ENCODE measurements at places on chromosomes 4 and X.

GRCh38 chr4:146029939-146030710 lies 91.5 kb upstream of the ZNF827 start:
- no peak for DNase-seq

GRCh38 chrX:18997916-18998315 lies 14.0 kb upstream of the PHKA2 start:
- no peak for DNase-seq

DNA sequence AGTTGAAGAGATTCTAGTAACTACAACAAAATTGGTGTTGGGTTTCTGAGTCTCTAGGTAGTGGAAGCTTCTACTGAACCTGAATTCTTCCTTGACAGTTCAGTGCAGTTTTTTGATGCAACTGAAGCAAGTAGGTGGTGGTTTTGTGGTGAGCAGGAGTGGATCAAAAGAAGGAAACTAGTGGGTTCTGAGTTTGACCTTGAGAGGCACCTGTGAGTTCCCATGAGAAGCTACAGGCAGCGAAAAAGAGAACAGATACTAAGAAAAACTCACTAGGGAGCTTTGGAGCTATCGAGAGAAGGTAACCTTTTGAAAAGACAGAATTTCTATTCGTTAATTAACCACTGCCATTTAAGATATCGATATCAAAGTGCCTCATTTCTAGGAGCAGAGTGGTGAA lies 145.2 kb downstream of the PDHA2 start:
- DNase-seq, result no peak

- DNase-seq, result no peak
These were observed 378.3 kb downstream of the PPP1R2C start for GRCh38 chrX:42399632-42400024.

DNA sequence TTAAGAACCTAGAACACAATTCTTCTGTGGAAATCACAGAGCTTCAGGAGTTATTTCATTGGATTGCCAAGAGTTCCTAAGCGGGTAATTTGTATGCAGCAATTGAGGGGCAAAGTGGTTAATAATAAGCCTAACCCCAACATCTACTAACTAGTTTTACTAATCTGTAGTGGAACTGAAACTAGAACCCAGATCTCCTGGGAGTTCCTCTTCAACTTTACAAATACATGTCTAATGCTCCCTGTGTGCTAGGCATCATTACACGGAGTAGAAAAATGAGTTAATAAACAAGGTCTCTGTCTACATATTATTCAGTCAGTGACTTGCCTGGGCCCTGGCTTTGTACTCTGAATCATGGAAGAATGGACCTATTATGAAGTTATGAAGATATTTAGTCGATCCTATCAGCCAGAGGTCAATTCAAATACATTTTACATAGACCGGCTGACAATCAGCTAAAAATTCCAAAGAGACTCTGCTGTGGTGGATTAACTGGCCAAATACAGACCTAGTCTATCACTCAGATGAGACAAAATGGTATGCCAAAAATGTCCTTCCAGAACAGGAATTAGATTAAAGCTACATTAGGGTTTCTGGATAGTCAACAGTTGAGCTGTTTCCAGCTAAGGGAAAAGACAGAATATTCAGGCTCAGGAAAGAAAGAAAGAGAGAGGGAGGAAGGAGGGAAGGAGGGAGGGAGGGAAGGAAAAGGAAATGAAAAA lies 326.0 kb downstream of the FBXW7 start:
- no peak for DNase-seq

DNA sequence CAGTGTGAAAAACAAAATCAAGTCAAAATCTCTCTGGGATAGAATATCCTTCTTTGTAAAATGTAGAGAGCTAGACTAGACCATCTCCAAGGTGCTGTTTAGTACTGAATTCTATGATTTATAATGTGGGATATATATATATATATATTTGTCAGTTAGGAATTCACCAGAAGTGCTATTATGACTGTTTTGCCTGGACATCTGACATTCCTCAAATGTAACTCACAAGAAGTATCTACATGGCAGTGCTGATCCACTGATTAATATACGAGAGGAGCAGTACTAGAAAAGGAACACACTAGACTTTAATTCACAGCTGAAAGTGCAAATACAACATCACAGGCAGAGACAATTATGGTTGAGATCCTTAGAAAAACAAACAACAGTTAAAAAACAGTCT lies 208.9 kb downstream of the GBA3 start:
- no peak for DNase-seq

DNA sequence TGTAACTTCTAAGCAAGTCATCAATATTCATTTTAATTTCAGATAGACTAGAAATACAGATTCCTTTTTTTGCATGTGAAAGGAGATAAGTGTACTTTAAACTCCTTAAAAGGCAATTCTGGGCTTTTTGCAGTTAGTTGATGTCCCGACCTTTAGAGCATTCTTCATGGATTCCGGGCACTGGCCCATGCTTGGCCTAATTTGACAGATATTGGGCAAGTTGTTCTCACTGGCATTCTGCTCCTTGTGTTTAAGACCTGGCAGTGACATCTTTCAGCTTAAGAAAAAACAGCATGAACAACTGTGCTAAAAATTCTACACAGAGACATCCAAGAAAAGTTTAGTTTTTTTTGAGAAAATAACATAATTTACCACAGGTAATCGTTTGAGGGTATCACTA lies 1037.2 kb downstream of the PCDH18 start:
- DNase-seq, result no peak

GRCh38 chr4:119655111-119655837 lies 26.7 kb upstream of the PDE5A start:
- DNase-seq, result no peak

DNA sequence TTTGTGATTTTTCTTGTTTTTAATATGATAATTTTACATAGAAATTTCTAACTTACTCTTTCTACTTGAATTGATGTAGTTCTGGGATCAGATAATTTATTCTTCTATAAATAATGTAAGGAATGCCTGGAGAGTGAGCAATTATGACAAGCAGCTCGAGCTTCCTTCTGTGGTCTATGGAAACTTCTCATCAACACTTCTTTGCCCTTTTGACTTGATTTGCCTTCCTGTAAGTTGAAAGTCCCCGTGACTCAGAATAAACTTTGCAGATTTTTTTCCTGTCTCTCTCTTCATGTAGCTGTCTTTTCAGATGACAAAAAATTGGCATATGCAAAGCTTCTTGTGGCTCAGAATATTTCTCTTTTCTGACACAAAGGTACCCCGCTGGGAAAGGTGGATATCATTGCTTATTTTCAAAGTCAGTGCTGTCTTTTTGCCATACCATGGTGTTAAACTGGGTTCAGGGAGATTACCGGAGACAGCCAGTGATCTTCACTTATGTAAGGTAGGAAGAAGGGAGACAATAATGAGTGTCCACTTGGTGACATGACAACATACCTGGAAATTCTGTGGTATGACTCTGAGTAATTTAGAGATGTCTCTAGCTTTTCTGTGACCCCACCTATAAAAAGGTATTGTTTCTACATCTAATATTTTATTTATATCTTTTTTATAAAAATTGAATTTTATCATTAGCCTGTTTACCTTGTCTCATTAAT lies 278.6 kb upstream of the GNPDA2 start:
- DNase-seq, result peak; percentile 27

GRCh38 chr4:137626942-137627738 lies 94.8 kb upstream of the PCDH18 start:
- DNase-seq, result no peak

DNA sequence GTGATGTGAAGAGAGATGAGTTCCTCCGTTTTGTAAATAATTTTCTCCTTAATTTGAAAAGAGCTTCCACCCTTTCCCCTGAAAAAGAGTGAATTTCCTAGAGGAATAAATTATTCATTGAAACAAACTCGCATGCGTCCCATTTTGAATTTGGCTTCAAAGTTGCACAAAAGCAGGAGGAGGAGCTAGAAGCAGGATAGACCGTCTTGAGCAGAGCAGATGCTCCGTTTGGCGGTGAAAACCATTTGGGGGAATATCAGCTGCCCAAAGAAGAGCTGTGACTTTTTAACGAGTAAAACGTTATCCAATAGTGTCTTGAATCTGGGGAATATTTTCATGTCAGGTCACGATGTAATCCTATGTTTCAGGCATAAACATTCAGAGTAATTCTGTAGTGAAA lies 42.0 kb downstream of the FAM149A start:
- no peak for DNase-seq

- peak; percentile 46 for DNase-seq
These were observed 206.1 kb downstream of the SLC39A8 start for GRCh38 chr4:102139132-102139573.

GRCh38 chr4:82611527-82611926 lies 49.7 kb upstream of the TMEM150C start:
- DNase-seq, result no peak

DNA sequence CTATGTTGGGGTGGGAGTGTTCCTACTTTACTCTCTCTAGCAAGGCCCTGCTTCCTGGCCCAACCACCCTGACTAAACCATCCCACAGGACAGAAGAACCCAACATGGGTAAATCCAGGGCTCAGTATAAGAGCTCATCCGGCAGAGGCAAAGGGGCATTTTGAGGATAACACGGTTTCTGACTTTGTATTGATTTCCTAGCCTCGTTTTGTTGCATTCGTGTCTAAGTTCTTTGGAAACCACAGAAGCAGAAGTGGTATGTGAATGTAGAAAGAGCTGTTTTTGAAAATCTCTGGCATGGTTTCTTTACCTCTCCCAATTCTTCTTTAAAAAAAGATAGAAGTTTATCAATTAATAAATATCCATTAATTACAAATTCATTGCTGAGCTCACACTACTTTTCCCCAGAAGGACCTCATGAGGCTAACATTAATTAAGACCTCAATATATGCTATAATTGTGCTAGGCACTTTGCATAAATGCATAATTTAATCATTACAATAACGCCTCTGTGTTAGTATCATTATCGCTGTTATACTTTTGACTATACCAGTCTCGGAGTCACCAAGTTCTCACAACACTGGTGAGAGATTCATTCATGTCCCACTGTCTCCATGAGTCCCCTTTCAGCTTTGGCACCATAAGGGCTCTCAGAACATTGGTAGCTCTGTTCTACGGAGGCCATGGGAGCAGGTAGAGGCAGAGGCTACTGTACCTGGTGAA lies 5.8 kb upstream of the CLNK start:
- no peak for DNase-seq

DNA sequence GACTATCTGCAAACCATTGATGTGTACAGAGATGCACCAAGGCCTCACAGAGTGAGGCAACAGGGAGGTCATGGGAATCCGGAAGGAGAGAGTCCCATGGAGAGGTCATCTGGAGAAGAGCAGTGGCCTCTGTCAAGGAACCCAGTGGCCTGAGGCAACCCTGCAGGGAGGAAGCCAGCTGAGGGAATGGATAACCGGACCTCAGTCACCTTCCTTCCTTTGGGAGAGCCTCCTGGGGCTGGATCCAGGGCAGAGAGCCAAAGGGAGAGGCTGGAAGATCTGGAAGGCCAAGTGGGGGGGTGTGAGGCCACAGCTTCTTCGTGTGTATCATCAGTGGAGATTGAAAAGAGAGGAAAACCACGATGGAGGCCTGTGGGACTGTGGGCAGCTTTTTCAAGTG lies 24.3 kb upstream of the CD38 start:
- no peak for DNase-seq

- no peak for DNase-seq
These were observed 539.1 kb upstream of the MAGEB18 start for GRCh38 chrX:25599061-25599460.

DNA sequence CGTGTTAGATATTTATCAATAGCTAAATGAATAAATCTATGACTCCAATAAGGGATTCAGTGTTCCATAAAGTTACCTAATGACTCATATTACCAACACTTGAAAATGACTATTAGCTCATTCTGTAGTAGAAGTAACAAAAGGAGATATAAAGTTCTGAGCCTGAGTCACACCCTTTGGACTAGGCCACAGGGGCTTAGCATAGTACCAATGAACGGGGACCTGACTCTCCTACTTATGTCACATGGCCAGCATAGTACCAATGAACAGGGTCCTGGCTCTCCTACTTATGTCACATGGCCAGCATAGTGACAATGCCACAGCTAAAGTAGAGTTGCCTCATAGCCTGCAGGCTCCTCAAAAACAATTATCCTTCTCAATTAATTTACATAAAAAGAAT lies 43.7 kb downstream of the MAGEB16 start:
- DNase-seq, result no peak

DNA sequence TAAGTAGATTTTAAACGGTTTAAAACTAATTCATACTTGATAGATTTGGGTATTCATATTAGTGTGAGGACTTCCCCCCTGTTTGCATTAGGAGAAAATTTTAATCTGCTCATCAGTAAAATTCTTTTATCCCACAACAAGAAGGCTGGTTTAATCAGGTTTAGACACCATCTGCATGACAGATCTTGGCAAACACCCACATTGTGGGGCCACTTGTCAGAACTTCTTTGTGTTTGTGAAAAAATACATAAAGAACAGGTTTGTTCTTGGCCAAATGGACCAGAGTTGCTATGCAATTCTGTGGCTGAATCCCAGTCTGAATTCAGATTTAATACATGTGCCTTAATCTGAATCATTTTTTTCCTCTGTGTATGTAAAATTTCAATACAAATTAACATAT lies 121.1 kb downstream of the REPS2 start:
- DNase-seq, result no peak

GRCh38 chr4:54063229-54063628 lies 1.2 kb downstream of the CHIC2 start:
- DNase-seq, result no peak

- peak; percentile 14 for DNase-seq
These were observed 552 bp downstream of the ADH5 start for GRCh38 chr4:99088023-99088449.

DNA sequence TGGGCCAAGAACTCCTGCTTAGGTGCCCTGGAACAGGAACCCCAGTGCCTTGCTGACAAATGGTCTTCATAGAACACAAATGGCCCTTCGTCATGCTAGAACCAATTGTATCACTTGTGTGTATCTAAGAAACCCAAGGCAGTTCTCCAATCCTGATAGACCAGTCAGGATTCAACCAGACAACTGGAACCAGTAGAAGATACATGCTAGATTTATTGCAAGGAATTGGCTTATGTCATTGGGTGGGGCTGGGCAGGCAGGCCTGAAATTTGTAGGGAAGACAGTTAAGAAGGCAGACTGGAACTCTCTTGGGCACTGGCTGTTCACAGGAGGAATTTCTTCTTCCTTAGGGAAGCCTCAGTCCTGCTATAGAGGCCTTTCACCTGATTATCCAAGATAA lies 17.0 kb upstream of the TBL1X start:
- DNase-seq, result no peak

- no peak for DNase-seq
These were observed 30.4 kb upstream of the LAMP2 start for GRCh38 chrX:120499301-120500072.

- no peak for DNase-seq
These were observed 2.7 kb downstream of the GASK1B start for GRCh38 chr4:158169931-158170690.

- DNase-seq, result no peak
These were observed 445.7 kb downstream of the SMARCA1 start for GRCh38 chrX:129077424-129078170.

Measured in epithelial cell of prostate (primary cell).